Left lung (tissue), 14 donors: ENCODE measurements at places on chromosomes 7 and 10.

DNA sequence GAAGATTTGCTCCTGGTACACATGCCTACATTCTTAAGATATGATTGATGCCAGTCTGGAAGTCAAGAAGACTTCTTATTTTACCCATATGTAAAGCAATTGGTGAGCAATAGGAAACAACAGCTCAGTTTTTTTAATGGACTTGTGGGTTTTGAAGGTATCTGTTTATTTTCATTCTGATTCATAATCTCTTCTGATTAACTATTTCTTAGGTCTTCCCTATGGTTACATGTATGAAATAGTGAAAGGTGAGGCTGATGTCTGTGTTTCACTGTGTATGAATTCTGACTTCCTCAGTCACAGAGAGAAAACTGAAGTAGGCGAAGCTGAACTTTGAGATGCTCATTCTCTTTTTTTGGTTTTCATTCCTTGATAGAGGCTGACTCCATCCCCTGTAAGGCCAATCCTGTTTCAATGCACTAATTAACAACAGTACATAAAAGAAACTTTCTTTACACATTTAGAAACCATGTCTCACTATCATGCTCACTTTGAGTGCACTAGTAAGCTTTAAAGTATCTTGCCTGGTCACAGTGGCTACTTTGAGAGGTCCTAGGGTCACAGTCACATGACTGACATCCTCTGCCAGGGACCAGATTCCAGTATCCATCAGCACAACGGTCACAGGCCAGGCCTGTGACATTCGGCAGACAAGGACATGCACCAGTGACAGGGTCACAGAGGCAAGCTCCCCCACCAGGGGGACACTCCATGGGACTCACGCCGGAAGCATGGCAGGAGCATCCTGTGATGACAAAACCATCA lies 59.5 kb upstream of the LAMB1 start:
- DNase-seq, result no peak

GRCh38 chr10:59954296-59954695 lies 47.9 kb upstream of the CCDC6 start:
- no peak for DNase-seq

GRCh38 chr10:10418387-10418786 lies 599.3 kb upstream of the CELF2 start:
- DNase-seq, result no peak

- peak; percentile 24 for DNase-seq
Measured at GRCh38 chr7:150390205-150390604, 11.1 kb downstream of the ZNF775 start.

GRCh38 chr7:40400525-40400924 lies 265.7 kb downstream of the SUGCT start:
- DNase-seq, result no peak

GRCh38 chr10:109282510-109282909 lies 640.8 kb downstream of the XPNPEP1 start:
- no peak for DNase-seq

DNA sequence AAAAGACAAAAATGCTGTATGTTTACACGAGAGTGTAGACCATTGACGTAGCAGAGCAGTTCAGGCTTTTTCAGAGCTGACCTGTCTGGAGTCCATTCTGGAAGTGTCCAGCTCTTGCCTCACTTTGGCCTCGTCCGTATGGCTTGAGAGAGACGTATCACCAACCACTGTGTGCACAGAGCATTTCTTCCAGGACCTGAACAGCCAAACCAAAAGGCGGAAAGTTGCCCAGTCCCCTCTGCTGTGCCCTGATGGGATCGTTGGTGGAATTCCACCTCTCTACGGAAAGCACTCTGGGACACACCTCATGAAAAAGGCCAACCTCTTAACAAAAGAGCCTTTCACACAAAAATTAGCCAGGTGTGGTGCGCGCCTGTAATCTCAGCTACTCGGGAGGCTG lies 184.7 kb upstream of the SH2B2 start:
- no peak for DNase-seq

DNA sequence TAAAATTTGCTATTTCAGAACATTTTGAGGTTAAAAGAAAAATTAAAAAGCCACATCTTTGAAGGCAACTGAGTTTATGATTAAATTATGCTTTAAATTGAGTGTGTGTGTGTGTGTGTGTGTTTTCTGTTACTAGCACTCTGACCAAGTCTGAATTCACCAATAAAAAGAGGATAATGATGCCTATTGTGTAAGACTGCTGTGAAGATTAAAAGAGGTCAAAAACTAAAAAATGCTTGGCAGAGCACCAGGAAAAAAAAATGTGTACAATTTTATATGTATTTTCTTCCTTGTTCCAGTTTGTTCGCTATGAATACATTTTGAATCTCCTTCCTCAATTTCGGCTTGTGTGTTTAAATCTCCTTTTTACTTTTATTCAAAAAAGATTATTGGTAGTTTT lies 316.6 kb upstream of the MAGI2 start:
- no peak for DNase-seq

GRCh38 chr7:115038158-115038557 lies 116.3 kb downstream of the MDFIC start:
- no peak for DNase-seq

GRCh38 chr7:44757311-44757710 lies 8.7 kb downstream of the ZMIZ2 start:
- DNase-seq, result peak; percentile 77

DNA sequence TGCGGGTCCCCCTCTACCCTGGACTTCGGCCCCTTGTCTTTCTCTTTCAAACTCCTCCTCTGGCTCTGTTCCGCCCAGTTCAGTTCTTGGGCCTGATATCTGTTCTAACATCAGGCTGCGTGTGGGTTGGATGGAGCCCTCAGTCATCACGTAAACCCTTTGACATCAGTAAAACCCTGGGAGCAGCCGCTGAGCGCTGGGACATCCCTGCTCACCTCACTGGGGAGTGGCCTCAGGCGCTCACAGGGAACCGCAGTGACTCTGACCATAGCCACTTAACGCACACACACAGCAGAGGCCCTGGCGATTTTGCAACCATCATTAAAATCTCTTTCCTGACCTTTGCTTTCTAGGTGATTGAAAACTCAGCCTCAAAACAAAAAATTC lies 113.3 kb downstream of the CYTH3 start:
- DNase-seq, result no peak

GRCh38 chr7:102993718-102994029 lies 80.9 kb downstream of the LRRC17 start:
- no peak for DNase-seq

- no peak for DNase-seq
Measured at GRCh38 chr10:45548068-45548467, 124.5 kb downstream of the ZFAND4 start.

DNA sequence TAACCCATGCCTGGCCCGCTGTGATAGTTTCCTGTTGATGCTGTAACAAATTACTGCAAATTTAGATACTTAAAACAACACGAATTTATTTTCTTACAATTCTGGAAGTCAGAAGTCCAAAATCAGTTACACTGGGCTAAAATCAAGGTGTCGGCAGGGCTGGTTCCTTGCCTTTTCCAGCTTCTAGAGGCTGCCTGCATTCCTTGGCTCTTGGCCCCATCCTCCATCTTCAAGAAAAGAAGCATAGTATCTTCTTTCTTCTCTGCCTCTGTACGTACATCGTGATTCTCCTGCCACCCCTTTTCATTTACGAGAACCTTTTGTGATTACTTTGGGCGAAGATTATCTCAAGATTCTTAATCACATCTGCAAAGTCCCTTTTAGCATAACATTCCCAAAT lies 1.6 kb upstream of the TIAL1 start:
- no peak for DNase-seq

- DNase-seq, result no peak
Measured at GRCh38 chr10:72095195-72095594, 6.8 kb upstream of the SPOCK2 start.

DNA sequence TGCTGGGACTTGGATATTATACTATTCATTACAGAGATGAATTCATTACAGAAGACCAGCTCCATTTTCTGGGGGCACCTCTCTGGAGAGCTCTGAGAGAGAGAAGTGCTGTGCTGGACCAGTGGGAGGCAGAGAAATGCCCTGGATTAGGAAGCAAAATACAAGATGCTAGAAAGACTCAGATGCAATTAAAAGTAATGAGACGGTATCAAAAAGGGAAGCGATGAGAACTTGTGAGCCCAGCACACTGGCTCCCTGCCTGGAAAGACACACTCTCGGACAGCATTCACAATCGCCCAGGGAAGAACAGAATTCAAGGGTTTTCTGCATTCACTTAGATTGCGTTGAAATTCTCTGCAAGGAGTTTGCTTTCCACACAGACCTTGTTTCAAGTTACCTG lies 3.5 kb upstream of the FRAT2 start:
- no peak for DNase-seq

GRCh38 chr10:5776881-5777197 lies 36.4 kb downstream of the GDI2 start:
- DNase-seq, result no peak

GRCh38 chr7:141263508-141263907 lies 189.6 kb downstream of the TMEM178B start:
- DNase-seq, result no peak

DNA sequence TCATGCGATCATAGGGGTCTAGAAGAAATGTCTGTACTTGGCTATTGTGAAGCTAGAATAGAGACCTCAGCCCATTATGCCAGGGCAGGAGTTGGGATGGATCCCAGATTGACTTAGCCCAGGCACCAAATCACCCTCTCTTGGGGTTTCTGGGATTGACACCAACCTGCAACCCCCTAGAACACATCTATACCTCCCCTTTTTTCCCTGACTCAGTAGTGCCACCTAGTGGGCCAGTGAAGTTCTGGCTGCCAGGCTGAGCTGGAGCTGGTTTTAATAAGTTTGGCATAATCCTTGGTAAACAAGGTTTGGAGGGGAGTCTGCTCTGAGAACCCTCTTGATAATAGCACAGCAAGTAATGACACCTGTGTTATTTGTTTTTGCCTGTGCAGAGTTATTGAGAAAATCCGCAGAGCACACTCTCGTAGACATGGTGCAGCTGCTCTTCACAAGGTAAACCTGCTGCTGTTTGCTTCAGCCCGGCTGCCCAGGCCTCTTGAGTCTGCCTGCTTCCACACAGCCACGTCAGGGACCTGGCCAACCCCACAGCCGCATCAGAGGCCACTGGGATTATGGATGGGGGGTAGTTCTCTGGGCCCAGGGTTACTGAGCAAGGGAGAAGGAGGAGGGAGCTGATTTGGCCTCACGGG lies 43.3 kb upstream of the NFKB2 start:
- DNase-seq, result no peak

DNA sequence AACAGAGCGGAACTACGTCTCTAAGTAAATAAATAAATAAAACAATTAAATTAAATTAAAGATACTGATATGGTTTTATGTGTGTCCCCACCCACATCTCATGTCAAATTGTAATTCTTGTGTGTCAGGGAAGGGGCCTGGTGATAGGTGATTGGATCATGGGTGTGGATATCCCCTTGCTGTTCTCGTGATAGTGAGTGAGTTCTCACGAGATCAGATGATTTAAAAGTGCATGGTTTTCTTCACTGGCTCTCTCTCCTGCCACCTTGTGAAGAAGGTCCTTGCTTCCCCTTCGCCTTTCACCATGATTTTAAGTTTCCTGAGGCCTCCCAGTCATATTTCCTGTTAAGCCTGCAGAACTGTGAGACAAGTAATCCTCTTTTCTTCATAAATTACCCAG lies 29.0 kb upstream of the OGDHL start:
- no peak for DNase-seq

DNA sequence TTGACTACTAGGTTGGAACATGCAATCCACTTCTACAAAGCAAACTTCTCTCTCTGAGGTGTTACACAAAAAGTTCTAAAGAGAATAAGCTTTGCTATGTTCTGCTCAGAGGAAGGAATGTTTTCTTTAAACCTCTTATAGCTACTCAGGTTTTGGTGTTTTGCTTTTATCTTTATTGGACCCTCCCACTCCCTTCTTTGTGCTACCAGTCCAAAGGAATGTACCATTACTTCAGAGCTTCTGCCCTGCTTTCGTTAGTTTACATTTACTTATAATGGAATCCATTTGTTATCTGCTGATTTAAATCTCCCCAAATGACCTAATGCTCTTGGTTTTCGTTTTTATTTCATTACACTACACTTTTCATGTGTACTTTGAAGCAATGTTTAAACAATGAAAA lies 154.9 kb downstream of the ATE1 start:
- no peak for DNase-seq

DNA sequence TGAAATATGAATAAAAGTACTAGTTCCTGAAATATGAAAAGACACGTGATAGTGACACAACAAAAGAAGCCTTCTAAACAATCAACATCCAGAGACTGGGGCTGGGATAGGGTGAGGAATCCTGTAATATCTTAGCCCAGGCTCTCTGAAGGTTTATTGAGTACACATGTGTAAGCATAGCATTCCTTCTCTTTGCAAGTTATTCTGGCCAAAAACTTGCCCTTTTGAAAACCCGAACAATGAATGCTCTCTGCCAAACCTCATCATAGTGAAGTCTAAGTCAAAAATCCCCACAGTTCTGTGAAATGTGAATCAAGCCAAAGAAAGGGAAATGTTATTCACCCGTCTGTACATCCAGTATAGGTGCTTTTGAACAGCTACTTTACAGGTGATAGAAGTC lies 11.6 kb downstream of the SEMA3D start:
- DNase-seq, result no peak

DNA sequence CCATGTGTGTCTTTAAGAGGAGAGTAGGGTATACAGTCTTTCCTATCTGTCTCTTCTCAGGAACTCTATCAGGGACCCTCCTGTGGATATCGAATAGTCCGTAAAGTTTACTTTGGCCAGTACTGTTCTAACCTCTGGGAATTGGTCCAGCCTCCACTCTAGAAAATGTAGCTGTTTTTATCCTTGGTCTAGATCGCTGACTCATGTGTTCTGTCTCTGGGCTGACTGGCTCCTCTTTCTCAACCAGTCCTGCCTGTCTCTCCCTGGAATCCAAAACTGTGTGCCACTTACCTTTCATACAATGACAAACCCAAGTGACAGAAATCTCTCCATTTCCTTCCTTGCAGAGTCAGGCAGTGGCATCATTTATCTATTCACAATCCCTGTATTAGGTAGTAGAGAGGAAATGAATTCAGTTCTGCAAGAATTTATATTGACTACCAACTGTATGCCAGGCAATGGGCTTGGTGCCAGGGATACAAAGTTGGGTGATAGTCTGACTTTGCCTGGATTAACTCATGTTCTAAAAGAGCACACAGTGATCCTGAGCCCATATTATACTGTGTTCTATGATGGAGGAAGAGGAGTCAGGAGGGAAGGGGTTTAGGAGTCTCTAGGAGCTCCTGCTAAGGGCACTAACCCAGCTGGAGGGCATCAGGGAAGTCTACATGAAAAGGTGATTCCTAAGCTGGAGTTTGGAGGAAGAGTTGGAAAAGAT lies 232.7 kb downstream of the LRMDA start:
- no peak for DNase-seq

GRCh38 chr10:25047591-25048301 lies 31.3 kb downstream of the THNSL1 start:
- DNase-seq, result no peak

DNA sequence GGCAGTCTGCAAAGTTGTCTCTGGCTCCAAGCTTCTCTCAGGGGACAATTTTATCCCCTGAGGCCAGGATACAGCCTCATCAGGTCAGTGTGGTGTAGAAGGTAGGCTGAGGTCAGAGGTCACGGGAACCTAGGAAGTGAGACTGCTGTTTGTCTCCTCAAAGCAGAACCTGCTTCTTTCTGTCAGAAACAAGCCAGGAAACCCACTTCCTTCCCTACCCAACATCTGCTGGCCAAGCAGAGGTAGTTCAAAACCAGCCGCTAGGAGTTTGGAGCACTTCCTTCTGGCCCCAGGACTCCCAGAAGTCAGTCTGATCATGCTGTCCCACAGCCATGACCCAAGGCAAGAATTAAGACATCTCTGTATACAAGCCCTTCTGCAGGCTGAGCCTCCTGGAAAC lies 12.2 kb downstream of the CLRN3 start:
- no peak for DNase-seq
